ENCODE measurements at places on chromosomes 5 and 9.

GRCh38 chr5:56814361-56814962, 887 bp upstream of the MAP3K1 start:
- DNase-seq = no peak

DNA sequence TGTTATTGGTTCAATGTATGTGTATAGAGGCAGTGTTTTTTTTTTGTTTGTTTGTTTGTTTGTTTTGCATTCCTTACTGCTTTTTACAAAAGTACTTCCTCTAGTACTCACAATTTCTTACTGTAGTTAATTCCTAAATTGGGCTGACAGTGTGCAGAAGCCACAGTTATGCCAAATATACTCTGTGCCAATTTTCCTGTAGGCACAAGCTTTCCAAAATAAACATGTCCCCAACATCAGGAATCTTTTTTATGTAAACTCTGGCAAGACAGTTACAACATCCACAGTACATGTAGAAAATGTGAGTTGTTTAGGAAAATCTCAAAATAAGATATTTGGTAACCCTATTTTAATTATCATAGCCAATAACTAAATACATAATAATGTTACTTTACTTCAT, 161.6 kb upstream of the TSLP start:
- no peak for DNase-seq

DNA sequence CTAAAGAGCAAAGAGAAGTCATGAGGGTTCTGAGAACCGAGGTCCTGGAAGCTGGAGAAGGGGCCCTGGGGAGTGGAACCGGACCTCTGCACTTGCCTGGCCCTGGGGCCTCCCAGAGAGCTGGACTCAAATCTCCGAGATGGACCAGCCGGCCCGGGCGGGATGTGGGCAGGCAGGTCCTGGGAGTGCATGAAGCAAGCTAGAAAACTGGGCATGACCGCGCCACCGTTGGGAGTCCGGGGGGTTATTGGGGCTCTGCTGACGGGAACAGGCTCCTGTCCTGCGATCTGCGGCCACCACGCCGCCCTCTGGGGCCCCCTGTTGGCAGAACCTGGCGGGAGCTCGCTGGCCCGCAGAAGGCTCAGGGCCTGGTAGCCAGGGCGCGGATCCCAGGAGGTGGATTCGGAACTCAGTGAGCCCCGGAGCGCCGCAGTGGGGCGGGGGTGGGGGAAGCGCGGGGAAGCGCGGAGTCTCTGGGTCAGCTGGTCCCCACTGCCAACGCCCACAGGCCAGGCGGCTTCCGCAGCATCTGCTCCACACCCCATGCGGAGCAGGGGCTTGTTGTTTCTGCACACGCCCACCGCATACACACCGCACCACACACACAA, 150.6 kb downstream of the ERCC6L2 start:
- no peak for DNase-seq

DNA sequence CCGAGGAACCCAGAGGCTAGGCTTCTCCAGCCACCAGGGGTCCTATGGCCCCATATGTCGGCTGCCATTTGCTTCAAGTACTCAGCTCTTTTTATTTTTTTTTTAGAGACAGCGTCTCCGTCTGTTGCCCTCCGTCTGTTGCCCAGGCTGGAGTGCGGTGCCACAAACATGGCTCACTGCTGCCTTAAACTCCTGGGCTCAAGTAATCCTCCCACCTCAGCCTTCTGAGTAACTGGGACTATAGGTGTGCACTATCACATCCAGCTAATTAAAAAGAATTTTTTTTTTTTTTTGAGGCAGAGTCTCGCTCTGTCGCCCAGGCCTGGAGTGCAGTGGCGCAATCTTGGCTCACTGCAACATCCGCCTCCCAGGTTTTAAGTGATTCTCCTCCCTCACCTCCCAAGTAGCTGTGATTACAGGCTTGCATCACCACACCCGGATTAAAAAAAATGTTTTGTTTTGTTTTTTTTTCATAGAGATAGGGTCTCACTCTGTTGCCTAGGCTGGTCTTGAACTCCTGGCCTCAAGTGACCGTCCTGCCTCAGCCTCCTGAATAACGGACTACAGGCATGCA, 8.9 kb downstream of the CERCAM start:
- no peak for DNase-seq

- DNase-seq = no peak
Measured at GRCh38 chr5:102624405-102624804, 125.6 kb upstream of the SLCO6A1 start.

- DNase-seq = no peak
Measured at GRCh38 chr9:110599468-110599867, 19.9 kb upstream of the SVEP1 start.

- no peak for DNase-seq
Measured at GRCh38 chr9:134375011-134375390, 48.7 kb downstream of the RXRA start.

- DNase-seq = no peak
Measured at GRCh38 chr9:89420397-89421178, 77.3 kb downstream of the SEMA4D start.

DNA sequence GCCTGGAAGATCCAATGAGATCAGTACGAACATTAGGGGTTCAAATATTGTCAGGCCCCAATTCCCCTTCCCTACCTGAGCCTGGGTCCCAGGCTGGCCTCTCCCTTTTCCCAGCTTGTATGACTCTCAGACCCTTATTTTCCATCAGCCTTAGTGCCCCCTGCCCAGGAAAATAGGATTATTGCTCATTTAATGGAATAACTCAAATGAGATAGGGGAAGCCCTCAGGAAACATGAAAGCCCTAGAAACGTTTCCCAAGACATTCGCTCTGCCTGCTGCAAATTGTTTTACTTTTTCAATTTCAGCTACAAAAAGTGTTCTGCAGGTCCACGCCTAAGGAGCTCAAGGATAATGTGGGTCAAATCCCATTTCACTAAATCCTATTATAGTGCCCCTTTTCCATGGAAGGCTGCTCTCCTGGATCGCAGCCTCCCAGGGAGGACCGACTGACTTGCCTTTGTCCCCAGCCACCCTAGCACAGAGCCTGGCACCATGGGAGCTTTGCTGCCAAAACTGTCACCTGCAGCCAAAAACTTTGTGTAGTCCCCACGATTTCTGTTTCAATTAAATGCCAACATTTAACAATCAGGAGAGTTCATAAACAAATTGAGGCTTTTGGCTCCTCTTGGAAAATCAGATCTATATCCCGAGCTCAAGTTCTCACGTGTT, 46.9 kb downstream of the THOC3 start:
- no peak for DNase-seq

GRCh38 chr9:113301548-113301947, 1.6 kb downstream of the RNF183 start:
- no peak for DNase-seq

DNA sequence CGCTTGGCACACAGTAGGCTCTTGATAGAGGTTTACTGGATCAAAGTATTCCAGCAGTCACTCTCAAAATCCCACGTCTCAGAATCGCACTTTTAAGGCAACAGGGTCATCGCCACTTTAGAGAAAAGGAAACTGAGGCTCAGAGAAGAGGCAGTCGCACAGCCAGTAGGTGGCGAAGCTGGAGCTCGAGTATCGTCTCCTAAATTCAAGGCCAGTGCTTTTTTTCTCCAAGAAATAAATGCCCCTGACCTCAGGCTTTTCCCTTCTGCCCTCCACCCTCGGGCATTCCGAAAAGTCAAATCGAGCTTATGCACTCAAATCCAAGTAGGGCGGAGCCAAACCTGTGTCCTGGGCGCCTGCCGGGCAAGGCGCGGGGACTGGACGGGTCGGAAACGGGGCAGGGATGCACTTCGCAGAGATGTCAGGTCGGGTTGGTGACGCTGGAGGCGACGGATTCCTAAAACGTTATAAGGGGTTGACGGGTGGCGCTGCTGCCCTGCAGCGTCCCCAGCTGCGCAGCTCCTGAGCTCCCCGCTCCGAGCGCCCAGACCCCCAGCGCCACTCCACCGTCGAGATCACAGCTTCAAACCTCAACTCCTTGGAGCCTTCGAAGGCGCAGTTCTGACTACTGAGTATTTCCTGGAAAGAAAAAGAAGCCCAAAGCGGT, 4.7 kb upstream of the FOXB2 start:
- no peak for DNase-seq

GRCh38 chr5:72649449-72649848, 142.2 kb upstream of the ZNF366 start:
- DNase-seq = peak; percentile 32

All from HTR-8/SVneo (cell line).